ENCODE measurements at places on chromosomes 3 and 15. TPM values are rescaled to one million over a fixed set of nuclear protein-coding genes. Genes with fewer than 3 reads are reported as not detected.
A peak's percentile ranks its signal among the peaks of the same experiment; 100 is the strongest.

TMEM43 gene
- 116 TPM for polyA plus RNA-seq

ZIC4 gene
- polyA plus RNA-seq = not detected

- no peak for DNase-seq
Measured at GRCh38 chr3:33047842-33048834, 48.8 kb downstream of the GLB1 start.

DNA sequence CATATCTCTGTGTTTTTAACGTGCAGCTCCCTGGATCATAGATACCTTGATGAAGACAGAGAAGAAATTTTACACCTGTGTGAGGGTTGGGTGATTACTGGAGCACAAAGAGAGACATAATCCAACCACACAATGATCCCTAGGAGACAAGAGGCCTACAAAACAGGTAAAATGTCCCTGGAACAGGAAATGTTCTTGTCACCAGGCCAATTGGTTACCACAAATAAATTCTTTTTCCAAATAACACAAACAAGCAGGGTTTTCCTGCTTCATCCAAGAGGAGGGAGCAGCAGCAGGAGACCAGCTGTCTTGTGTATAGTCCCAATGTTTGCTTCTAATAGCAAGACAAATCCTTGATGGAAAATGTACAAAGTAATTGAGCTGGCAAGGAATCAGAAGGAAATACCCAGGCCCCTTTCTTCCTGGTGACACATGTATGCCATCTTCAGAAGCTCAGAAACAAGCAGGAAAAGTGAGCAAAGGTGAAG, 1.4 kb downstream of the MGLL start:
- DNase-seq = peak; percentile 73

GRCh38 chr15:93283854-93284253, 194.8 kb upstream of the RGMA start:
- no peak for DNase-seq

DNA sequence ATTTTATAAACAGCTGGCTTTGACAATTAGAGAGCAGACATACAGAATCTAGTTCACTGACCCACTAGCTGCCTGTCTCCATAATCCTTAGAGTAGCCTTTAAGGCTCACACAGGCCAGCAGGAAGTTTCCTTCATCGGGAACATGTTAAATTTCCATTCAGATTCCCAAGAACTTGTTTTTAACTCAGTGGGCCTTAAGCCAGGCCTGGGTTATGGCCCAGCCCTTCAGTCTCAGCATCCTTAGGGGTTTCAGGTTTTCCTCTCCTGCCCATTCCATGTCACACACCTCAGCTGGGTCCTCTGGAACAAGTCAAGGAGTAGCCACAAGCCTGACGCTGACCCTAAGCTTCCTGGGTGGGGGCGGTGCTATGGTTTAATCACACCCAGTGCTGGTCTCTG, 15.0 kb downstream of the CDAN1 start:
- DNase-seq = no peak

Measured in fibroblast of lung (primary cell).